ENCODE measurements at places on chromosomes 7 and 10.

GRCh38 chr10:33535866-33536265, 201.4 kb upstream of the NRP1 start:
- no peak for DNase-seq

DNA sequence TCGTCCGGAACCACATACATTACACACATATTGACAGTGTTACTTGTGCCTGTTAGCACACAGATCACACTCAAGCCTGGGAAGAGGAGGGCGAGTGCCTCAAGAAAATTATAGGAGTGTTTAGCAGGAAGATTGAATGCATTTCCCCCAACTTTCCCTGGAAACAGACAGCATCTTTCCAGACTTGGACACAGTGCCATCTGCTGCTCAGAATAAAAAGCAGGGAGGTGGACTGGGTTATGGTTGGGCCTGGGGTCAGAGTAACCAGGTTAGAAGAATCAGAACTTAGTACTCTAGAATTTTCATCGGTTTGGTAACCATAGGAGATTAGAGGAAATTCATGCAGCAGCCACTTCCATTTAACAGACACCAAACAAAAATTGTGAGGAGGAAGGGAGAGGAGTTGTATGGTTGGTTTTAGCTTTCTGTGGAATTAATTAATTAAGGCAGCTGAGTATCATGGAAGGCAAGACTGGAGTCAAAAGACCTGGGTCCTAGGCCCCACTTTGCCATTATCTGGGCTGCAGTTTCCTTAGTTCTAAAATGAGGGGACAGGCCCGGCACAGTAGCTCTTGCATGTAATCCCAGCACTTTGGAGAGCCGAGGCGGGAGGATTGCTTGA, 43.4 kb upstream of the OPTN start:
- DNase-seq: no peak

DNA sequence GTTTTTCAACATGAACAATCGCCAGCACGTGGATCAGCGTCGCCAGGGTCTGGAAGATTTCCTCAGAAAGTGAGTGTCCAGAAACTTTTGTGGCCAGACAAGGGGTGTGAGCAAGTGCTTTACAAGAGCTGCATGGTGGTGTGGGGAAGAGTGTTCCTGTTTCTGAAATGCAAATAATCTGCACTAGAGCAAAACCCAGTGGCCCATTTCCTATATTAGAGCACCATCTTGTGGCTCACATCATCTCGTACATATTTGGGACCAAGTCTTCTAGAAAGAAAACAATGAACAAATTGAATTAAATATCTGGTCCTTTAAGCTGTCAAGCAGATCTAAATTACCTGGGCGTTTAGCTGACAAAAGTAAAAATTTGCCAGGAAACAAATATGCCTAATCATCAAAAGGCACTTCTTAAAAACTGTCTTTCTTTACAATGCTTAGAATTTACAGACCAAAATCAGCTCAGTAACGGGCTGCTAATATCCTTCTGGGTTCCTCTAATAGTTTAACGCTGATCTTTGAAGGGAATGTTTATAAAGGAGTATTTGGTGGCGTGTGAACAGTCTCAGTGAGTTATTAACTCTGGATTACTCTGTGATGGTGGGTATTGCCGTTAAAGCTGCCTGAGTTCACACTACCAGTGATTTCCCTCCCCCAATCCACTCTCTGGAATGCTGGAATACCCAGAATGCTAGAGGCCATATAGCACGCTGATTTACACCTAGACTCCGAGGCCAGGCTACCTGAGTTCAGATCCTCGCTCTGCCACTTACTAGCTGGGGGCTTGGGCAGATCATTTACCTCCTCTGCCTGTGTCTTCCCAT, 73.6 kb downstream of the SNX10 start:
- peak; percentile 64 for DNase-seq

GRCh38 chr7:39392151-39392550, 174.1 kb upstream of the YAE1 start:
- DNase-seq: no peak

DNA sequence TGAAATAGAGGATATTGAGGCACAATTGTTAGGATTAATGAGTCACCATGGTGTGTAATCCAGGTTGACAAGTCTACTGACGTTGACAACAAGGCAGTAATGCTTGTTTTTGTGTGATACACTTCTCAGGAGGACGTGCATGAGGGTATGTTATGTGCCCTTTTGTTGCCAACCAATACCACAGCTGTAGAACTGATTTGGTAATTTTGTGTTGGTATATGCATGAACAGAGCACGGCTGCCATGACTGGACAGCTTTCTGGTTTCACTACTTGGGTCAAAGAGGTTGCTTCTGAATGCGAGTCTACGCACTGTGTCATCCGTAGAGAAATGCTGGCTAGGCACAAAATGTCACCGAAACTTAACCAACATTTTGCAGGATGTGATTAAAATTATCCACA, 32.9 kb downstream of the PHTF2 start:
- DNase-seq: no peak

DNA sequence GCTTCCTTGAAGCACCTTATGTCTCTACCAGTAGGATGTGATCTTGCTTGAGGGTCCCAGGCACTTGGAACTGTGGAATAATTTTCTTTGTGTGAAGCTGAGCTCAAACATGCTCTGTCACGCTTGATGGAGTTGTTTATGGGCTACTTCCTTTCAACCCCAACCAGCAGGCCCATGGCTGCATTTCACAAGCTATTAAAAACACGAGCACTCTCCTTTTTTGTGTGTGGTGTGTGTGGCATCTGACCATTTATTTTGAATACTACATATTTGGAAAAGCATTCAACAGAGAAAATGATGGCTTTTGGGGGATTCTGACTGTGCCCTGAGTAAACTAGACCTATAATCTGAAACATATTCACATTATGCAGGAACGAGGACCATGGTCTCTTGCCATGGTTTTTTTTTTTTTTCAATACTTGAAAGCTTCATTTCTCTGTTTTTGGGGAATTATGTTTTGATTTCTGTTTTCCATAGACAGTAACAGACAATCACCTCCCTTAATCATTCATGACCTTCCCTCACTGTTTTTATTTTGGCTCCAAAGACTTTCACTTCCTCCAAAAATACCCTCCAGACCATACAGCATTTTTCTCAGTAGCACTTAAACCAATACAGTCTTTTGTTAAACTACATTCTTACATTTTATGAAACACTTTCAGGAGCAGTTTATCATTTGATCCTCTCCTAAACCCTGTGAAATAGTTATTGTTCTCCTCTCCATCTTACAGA, 233.6 kb upstream of the BMPER start:
- DNase-seq: no peak

DNA sequence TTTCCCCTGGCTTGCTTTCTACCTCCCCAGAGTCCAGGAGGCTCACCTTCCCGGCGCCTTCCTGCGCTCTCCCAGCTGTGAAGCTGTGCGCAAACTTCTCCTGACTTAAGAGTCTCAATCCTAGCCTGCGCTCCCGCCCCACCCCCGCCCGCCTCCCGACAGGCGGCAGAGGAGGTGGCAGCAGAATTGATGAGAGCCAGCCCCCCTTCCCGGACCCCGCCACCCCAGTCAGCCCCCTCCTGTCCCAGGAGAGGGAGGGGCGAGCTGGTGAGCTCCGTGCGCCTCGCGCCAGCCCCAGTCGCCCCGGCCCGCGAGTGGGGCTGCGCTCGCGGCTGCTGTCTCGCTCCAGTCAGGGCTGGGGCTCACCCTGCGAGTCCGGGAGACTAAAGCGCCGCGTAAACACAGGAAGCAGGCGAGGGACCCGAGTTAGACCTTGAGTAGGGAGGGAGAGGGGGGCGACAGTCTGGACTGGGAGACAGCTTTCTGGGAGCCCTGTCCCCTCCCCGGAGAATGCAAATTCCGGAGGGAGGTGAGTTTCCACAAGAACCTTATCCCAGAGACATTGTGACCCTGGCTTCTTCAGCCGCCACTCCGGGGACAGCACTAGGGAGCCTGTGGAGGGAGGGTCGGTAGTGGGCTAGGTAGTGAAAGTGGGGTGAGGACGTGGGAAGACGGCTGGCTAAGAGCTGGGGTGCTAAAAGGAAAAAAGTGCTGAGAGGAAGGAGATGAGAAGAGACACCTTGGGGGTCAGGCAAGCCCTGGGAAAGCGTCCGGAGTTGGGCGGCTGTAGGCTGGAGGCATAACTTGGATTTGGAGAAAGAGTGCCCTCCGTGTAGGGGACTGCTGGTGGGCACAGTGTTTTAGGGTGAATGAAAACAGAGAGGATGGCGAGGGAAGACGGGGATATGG, at the start of gene CALCR:
TSS of gene CALCR (minus strand) at position 79 of the 909 bp plus-strand sequence. CDS start 87,743 bp downstream, outside the sequence.
- DNase-seq: no peak

- no peak for DNase-seq
These were observed 23.5 kb downstream of the TMEM273 start for GRCh38 chr10:49164559-49165188.

DNA sequence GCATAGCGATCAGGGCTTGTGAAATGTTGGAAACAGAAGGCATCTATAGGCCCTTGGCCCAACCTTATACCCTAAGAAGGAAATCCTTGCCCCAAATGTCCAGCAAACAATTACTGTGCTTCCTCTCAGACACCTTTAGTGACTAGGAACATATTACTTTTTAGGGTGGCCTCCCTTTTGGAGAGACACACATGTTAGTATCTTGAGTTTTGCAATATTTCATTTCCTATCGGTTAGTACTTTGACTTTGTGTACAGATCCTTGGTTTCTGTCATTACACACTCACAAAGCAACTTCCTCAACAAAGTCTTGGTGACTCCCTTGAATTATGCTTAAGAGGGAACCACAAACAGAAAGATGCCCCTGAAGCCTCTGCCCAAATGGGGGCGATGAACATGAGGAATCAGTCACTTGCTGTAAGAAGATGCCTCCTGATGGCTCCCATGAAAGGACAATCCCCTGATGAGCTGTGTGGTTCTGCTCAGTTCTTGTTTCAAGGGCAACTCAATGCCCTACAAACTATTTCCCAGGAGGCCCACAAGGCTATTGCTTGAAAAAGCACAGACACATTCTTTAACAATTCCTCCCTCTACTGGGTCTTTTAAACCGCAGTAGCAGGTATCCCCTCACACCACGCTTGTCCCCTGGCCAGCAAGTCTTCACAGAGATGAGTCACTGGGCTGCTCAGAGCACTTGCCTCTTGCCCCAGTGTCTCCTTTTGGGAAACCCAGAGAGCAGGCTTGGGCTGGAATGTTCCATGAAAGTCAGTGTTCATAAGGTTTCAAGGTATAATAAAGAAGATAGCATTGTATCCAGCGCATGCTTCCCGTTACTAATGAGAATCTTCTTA, 196.2 kb downstream of the FANK1 start:
- DNase-seq: no peak

- no peak for DNase-seq
These were observed 580 bp downstream of the ZNF775 start for GRCh38 chr7:150379441-150380379.

DNA sequence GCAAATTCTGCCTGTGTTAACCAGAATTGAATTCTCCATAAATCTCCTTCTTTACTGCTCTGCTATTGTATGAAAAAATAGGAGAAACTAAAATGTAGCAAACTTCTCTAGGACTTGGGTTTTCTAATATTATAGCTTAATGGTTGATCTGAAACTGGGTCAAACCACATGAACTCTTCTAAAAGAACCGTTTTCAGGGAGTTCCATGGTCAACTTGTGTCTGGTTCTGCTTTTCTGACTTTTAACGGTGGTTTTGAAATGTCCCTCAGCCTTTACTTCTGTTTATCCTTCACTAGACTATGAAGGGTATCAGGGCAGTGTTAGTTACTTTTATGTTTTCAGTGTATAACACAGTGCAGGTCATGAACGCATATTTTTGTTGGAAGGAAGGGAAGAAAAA, 242.2 kb downstream of the TSPAN12 start:
- DNase-seq: no peak

GRCh38 chr10:98967601-98968000, 268.1 kb downstream of the HPSE2 start:
- DNase-seq: no peak

DNA sequence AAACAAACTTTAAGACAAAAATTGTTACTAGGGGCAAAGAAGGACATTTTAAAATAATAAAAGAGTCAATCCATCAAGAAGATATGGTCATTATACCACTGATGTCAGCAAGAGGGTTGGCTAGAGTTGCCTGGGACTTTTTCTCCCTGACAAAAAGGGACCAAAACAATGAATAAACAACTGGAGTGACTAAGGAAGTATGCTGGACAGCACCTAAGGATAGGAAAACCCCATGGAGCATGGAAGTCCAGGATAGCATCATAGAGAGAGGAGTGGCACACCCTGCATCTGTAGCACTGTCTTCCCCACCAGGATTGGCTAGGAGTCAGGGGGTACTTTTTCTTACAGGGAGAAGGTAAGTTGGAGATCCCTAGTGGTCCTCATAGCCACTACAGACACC, 73.5 kb upstream of the MACROH2A2 start:
- DNase-seq: no peak

- no peak for DNase-seq
These were observed 88.1 kb upstream of the IGFBP3 start for GRCh38 chr7:46009211-46009610.

DNA sequence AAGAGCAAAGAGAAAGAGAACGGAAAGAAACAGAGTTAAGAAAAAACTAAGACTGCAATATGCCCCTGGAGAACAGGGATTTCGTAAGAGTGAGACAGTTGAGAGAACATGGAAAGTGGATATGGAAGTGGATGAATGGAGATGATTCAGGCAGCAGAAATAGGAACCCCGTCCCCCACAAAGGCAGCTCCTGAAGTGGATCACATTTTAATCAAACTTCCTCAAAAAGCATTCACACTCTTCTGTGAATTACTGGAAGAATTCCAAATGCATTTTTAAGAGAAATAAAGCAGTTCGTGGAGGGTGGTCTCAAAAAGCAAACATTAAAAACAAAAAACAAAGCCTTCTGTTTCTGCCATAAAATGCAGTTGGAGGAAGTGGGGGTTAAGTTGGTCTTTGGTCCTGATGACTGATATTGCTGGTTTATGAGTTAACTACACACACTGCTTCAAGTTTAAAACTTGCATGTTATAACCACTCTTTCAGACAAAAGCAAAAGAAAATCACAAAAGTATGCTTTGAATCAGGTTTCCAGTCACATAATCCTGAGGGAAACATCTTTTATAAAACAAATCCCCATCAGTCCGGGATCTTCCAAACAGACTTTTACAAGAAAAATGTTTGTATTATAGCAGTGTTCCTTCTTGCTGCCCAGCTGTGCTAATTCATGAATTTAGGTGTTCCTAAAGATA, 214.3 kb downstream of the FANK1 start:
- no peak for DNase-seq

DNA sequence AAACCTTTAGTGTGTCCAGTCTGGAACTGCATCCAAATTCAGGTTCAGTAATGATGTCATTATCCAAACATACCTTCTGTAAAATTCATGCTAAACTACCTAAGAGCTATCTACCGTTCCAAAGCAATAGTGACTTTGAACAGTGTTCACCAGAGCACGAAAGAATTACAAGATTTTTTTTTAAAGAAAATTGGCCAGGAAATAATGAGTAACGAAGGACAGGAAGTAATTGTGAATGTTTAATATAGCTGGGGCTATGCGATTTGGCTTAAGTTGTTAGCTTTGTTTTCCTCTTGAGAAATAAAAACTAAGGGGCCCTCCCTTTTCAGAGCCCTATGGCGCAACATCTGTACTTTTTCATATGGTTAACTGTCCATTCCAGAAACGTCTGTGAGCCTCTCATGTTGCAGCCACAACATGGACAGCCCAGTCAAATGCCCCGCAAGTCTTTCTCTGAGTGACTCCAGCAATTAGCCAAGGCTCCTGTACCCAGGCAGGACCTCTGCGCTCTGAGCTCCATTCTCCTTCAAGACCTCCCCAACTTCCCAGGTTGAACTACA, 694 bp upstream of the FAS start:
- no peak for DNase-seq

GRCh38 chr7:44267719-44268421, 57.5 kb downstream of the CAMK2B start:
- DNase-seq: peak; percentile 45
